B cell (primary cell): ENCODE measurements at places on chromosomes 5 and 9. TPM values are rescaled to one million over a fixed set of nuclear protein-coding genes. Genes with fewer than 3 reads are reported as not detected.

DNA sequence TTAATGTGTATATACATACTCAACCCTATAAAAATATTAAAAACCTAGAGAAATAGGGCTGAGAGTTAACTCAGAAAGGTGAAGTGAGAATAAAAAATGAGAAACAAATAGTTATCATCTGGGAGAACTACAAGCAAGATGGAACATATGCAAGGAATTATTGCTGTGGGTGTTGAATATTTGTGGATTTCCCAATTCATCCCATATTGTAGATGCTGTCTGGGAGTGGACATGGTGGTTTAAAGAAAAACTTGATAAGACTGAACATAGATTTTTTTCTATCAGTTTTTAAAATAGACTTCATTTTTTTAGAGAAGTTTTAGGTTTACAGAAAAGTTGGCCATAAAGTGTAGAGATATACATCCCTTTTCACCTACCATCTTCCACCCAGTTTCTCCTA lies 263.5 kb downstream of the SPATA31D1 start:
- no peak overlapping the region for H3K4me3 ChIP-seq
- H3K36me3 ChIP-seq: no peaks in the 10 kb centered on the region
- no peak overlapping the region for H3K27ac ChIP-seq
- DNase-seq: no peak

GRCh38 chr5:128772356-128772755 lies 192.9 kb upstream of the SLC27A6 start:
- no peaks in the 10 kb centered on the region for H3K36me3 ChIP-seq
- no peak overlapping the region for H3K27ac ChIP-seq
- no peaks in the 10 kb centered on the region for H3K27me3 ChIP-seq

The NUTM2F gene
- not detected in 2 replicates for total RNA-seq

The PTCD2 gene
- total RNA-seq: 10.1 and 10.5 TPM in 2 replicates

The TSLP gene
- not detected in 2 replicates for total RNA-seq

- H3K36me3 ChIP-seq: no peaks in the 10 kb centered on the region
- no peaks in the 10 kb centered on the region for H3K27me3 ChIP-seq
- no peak overlapping the region for H3K4me3 ChIP-seq
- H3K4me1 ChIP-seq: no peaks in the 10 kb centered on the region
- H3K27ac ChIP-seq: no peak overlapping the region
- no peak for DNase-seq
Measured at GRCh38 chr5:6435356-6435755, 13.3 kb upstream of the UBE2QL1 start.
